Cardiac septum (tissue), 1 donor: ENCODE measurements at places on chromosomes 12 and 14. TPM values are rescaled to one million over a fixed set of nuclear protein-coding genes. Genes with fewer than 3 reads are reported as not detected.

The CCDC175 gene
- not detected for total RNA-seq

The WNK1 gene
- total RNA-seq = 227 TPM

The NDUFB1 gene
- total RNA-seq = 410 TPM

The OLR1 gene
- total RNA-seq = 0.43 TPM
